ENCODE measurements at places on chromosomes 5 and 9.

DNA sequence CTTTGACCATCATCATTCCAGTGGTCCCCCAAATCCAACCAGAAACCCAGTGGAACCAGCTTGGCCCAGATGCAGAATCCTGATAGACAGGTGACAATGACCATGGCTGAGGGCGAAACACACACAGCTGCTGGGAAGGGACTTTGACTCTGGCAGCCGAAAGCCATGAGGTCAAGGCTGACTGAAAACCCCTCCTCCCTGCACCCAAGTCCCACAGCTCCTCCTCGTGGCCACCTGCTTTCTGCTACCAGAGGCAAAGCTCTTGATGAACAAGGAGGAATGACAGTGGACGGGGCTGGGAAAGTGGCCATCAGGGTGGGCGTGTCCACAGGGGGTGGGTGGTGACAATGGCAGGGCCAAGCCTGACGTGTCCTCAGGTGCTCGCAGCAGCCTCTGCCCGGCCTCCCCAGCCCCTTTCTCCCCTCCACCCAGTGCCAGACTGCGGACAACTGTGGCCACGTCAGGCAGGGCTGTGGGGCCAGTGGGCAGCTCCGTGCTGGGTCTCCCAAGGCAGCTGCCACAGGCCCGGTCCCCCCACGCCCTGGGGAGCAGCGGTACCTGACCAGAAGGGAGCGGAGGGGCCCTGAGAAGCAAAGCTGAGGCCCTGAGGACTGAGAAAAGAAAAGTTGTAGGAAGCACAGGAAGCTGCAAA lies 30.8 kb upstream of the SARDH start:
- no peak for DNase-seq

DNA sequence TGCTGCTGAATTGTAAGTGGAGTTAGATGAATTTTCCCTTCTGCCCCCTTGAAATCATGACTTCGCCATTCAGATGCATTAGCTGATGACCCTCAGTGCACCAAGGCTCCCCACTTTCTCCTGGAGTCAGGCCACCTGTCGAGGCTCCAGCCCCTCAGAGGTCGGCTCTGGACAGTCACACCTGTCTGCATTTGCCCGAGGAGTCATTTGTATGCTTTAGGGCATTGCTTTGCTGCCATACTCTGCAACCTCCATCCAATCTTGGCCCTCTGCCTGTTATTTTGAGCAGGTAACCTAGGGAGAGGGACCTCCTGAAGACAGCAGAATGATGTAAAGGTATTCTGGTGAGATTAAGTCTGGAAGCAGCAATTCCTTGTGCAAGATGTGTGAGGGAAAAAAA lies 144.8 kb downstream of the MACROH2A1 start:
- no peak for DNase-seq

DNA sequence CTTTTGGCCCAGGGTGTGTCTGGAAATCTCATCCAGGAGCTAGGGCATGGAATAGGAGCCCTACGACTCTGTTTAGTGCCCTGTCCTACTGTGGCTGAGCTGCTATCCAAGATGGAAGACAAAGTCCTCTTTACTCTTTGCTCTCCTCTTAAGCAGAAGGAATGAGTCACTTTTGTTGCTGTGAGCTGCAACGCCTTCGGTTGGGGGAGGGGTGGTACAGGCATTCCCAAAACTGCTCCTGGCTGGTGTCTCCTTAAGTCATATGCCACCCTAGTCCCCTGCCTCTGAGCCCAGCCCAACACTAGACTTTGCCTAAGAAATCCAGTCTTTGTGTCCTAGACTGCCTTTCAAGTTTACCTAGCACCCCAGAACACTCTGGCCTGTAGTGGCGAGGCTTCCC lies 99.9 kb downstream of the PRR16 start:
- DNase-seq: no peak

DNA sequence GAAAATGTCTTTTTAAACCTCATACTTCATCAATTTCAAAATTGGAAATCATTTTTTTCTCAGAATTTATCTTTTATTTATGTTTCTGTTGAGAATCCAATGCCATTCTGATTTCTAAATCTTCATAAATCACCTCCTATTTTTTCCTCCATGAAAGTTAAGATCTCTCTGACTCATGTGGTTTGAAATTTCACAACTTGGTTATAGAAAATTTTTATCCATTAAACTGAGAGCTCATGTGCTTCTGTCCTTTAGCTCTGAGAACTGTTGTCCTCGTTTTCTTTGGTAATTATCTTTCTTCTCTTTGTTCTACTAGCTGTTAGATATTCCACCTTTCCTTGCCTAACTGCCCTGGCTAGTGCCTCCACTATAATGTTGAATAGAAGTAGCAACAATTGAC lies 1.5 kb upstream of the RNF180 start:
- no peak for DNase-seq

DNA sequence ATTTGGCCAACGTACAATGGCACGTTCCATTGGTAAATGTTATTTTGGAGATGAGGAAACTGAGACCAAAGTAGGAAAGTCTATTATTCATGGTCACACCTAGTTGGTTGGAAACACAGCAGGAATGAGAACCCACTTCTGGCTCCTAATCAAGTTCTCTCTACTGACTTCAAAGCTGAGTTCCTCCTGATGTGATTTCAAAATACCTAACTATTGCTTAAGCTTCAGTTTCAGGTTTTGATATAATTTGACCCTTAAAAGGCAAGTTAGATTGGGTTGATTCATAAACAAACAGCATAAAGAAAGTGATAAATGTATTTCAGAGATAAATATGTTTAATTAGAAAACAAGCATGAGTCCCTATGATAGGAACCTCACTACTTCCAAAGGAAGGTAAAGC lies 312.5 kb downstream of the PARP8 start:
- DNase-seq: no peak

- DNase-seq: no peak
These were observed 480.3 kb upstream of the TYRP1 start for GRCh38 chr9:12212860-12213259.

GRCh38 chr9:130480673-130481072 lies 35.9 kb downstream of the ASS1 start:
- no peak for DNase-seq

DNA sequence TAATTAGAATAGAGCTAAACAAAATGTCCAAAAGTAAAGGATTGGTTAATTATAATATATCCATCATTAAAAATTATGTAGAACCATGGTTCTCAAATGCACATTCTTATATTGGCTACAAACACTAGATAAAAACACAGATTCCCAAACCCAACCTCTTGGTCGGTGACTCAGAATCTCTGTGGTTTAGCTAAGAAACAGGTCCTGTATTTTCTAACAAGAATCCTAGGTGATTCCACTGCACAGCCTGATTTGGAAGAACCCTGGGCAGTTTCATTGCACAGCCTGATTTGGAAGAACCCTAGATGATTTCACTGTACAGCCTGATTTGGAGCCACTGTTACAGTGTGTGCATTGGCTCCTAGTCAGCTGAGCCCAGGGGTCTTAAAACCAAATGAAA lies 67.9 kb downstream of the KIAA1958 start:
- DNase-seq: no peak

DNA sequence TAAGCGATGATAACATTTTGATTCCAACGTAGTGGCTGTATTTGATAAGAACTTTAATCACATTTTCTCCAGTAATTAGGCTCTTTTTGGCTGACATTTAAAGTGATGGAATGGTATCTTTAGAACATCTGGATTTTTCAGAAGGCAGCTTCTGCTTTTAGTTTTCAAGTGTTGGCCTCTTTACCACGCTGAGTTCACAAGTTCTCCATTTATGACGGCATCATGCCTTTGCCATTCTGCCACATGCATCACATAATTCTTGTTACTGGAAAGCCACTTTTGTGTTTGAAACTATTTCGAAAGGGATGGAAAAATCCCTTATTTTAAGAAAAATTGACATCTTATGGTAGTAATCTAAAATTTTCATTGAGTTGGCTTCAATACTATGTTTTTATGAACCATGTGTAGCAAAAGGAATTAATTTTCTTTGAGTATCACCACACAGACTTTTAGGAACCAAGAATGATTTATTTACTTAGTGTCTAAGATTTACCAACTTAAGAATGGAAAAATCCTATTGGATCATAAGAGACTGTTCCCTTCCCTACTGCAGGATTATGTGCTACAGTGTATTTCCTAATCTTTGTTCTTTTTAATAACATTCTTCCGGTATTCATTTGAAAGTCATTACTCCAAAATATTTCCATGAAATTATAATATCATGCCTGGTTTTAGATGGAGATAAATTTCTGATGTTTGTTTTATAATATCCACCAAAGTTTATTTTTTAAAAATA lies 344.2 kb downstream of the ADGRV1 start:
- no peak for DNase-seq

DNA sequence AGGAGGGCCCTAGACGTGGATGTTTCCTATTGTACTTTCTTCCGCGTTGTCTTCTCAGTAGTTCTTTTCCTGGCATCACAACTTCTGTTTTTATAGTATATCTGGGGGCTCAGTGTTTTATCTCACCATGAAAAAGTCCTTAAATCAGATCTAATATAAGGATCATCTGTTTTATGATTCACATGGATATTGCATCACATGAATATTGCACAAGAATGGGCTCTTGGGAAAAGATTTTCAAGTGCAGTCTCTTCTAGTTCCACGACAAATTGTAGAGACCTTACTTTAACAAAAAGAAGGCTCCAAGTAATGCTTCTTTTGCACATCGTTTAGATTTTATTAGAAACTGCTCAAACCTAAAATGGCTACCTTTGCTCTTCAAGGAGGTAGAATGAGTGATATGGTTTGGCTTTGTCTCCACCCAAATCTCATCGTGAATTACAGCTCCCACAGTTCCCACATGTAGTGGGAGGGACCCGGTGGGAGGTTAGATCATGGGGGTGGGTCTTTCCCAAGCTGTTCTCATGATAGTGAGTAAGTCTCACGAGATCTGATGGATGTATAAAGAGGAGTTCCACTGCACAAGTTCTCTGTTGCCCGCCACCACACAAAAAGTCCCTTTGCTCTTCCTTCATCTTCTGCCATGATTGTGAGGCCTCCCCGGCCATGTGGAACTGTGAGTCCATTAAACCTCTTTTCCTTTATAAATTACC lies 53.7 kb upstream of the FAM120A start:
- DNase-seq: no peak

DNA sequence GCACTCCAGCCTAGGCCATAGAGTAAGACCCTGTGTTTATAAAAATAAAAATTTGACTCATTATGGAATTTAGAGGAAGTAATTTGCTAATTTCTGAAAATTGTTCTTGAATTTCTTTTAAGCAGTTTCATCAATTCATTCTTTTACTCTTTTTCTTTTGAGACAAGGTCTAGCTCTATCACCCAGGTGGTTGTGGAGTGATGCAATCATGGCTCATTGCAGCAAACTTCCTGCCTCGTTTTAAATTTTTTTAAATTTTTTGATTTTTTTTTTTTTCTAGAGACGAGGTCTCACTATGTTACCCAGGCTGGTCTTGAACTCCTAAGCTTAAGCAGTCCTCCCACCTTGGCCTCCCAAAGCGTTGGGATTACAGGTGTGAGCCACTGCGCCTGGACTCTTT lies 3.1 kb upstream of the CAMLG start:
- no peak for DNase-seq

DNA sequence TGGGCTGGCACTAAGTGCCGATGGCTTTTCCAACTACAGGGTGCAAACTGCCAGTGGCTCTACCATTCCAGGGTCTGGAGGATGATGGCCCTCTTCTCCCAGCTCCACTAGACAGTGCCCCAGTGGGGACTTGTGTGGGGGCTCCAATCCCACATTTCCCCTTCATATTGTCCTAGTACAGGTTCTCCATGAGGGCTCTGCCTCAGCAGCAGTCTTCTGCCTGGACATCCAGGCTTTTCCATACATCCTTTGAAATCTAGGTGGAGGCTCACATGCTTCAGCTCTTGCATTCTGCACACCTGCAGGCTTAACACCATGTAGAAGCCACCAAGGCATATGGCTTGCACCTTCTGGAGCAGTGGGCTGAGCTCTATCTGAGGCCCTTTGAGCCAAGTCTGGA lies 70.3 kb downstream of the TSSK1B start:
- DNase-seq: no peak

DNA sequence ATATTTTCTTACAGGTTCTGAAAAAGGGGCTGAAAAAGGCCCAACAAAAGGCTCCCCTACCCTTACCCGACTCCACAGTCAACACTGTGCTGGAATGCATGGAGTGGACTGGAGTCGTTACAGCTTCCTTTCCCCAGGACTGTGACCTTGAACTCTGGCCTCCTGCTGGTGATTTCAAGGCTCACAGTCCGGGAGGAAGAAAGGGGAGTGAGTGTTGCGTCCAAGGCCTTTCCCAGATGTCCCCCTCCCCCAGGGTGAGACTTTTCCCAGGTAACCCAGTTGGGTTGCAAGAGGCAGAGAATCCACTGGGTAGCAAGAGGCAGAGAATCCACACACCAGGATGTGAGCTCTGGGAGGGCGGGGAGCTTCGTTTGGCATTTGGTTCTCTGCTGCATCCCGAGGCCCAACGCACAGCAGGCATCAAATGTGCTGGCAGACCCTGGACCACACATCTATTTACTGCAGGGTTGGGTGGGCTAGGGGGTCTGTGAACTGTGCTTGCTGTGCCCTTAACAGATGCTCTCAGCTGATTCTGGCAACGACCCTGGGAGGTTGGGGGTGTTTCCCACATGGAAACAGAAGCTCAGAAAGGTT lies 37.5 kb downstream of the FABP6 start:
- no peak for DNase-seq

DNA sequence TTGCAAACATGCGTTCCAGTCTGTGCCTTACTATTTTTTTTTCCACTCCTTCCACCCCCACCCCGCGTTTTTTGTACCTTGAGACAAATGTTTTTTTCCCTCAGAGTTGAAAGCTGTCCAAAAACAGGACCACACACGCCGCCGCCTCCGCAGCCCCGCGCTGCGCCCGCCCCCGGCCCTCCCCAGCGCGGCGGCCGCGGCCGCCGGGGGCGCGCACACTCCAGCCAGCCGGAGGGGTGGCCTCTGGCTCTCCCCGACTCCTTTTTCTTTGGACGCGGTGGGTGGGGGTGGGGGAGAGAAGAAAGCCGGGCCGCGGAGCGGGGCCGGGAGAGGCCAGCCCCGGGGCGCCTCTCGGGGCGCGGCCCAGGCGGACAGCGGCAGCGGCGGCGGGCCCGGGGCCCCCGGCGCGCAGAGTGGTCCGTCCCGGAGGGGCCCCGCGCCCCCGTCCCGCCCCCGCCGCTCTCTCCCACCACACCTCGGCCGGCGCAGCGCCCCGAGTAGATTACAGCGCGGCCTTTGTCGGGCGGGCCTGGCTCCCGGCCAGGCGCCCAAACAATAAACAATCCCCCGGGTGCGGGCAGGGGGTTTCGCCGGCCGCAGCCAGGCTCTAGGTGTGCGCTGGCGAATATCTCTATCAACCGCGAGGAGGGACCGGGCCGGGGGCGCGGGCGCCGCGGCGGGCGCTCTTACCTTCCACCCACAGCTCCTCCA lies 10.9 kb downstream of the PTCH1 start:
- no peak for DNase-seq

Data from stimulated activated CD4-positive, alpha-beta T cell treated with anti-CD3 and anti-CD28 coated beads, Interleukin-15, amount 100 ng/mL, for 48 hours (primary cell).